H1 (cell line): ENCODE measurements at places on chromosomes 1 and 21. TPM values are rescaled to one million over a fixed set of nuclear protein-coding genes. Genes with fewer than 3 reads are reported as not detected.

Gene ADAMTS4
- polyA plus RNA-seq, result 4.6 and 6.4 TPM in 2 replicates

Gene CD5L
- not detected in 2 replicates for polyA plus RNA-seq

Gene KAZN
- 3.7 and 5.0 TPM in 2 replicates for polyA plus RNA-seq

Gene ADGRL4
- 0.27 and 0.97 TPM in 2 replicates for polyA plus RNA-seq

Gene CFAP74
- polyA plus RNA-seq, result 0.09 and 0.22 TPM in 2 replicates

Gene UBASH3A
- not detected in 2 replicates for polyA plus RNA-seq

Gene CERS2
- 153 and 216 TPM in 2 replicates for polyA plus RNA-seq

Gene EBNA1BP2
- 31.0 and 46.0 TPM in 2 replicates for polyA plus RNA-seq

Gene KIF14
- polyA plus RNA-seq, result 1.8 and 2.6 TPM in 2 replicates

Gene TTC24
- 0.08 TPM in 1 of 2 replicates, not detected in the other for polyA plus RNA-seq

Gene CLCN6
- 15.7 and 20.4 TPM in 2 replicates for polyA plus RNA-seq
